ENCODE measurements at places on chromosomes 1 and 21. TPM values are rescaled to one million over a fixed set of nuclear protein-coding genes. Genes with fewer than 3 reads are reported as not detected.

- no peak for DNase-seq
These were observed 128.2 kb downstream of the KCNN3 start for GRCh38 chr1:154741741-154742495.

- DNase-seq: no peak
These were observed 646 bp downstream of the IER5 start for GRCh38 chr1:181089017-181089675.

Gene CRYAA
- total RNA-seq: not detected

- DNase-seq: no peak
These were observed at the start of gene CD244 for GRCh38 chr1:160862203-160863060. Gene CD244 (minus strand): TSS chr1:160862887. CDS start chr1:160862677, 210 bp downstream.

Gene F3
- 246 TPM for total RNA-seq

Gene KLF17
- total RNA-seq: not detected
